Activated B cell treated with CpG ODN at 0.5 μM for 24 hours (primary cell): ENCODE measurements at places on chromosomes 4 and X.

DNA sequence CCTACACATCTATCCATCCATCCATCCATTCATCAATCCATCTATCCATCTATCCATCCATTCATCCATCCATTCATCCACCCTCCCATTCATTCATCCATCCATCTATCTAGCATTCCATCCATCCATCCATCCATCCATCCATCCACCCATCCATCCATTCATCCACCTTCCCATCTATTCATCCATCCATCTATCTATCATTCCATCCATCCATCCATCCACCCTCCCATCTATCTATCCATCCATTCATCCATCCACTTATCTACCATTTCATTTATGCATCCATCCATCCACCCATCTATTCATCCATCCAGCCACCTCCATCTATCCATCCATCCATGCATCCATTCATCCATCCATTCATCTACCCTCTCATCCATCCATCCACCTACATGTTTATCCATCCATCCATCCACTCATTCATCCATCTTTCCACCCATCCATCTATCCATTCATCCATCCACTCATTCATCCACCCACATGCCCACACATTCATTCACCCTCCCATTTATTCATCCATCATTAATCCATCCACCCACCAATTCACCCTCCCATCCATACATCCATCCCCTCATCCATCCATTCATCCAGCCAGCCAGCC, 258.5 kb downstream of the CRLF2 start:
- no peak for DNase-seq

GRCh38 chrX:100407784-100408712, 2.0 kb downstream of the PCDH19 start:
- DNase-seq, result no peak

GRCh38 chr4:144740316-144740715, 94.4 kb downstream of the HHIP start:
- DNase-seq, result no peak

DNA sequence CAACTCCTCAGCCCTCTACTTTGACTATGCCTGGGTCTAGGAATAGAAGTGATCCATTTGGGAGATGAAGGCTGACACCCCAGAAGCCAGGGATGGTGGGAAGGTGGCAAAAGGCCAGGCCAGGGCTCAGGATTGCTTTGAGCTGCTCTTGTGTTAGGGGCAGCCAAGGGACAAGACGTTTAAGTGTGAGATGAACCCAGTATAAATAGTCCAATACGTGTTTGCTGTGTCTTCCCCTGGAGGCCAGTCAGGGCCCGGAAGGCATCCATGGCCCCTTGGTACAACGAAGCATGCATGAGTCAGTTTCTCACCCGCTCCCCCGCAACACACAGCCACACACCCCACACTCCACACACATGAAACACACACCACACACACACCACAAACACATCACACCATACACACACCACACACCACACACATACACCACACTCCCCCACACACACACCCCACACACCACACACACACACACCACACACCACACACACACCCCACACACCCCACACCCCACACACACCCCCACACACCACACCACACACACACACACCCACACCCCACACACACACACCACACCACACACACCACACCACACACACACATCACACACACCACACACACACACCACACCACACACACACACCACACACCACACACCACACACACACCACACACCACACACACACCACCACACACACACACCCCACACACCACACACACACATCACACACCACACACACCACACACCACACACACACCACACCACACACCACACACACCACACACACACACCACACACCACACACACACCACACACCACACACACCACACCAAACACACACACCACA, 5.1 kb downstream of the STARD8 start:
- DNase-seq, result no peak

DNA sequence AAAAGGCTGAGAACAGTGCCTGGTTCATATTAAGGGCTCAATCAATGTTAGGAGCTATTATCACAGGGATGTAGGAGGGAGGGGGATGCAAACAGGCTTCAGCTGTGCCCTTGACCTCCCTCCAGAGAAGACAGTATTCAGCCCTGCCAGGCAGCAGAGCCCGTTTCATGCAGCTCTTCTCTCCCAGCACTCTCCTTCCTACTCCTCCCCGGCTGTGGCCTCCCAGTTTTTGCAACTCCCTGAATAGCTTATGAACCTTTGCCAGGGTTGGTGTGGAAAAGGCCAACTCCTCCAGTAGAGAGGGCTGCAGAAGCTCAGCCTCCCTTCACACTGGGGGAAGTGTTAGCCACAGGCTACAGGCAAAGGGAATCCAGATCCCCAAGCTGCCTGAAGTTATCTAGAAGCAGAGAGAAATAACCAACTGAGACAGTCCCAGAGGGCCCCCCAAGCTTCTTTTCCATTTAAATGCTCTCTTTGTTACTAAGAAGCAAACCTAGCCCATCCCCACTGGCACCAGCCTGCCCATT, 31.7 kb upstream of the APLN start:
- DNase-seq, result no peak

DNA sequence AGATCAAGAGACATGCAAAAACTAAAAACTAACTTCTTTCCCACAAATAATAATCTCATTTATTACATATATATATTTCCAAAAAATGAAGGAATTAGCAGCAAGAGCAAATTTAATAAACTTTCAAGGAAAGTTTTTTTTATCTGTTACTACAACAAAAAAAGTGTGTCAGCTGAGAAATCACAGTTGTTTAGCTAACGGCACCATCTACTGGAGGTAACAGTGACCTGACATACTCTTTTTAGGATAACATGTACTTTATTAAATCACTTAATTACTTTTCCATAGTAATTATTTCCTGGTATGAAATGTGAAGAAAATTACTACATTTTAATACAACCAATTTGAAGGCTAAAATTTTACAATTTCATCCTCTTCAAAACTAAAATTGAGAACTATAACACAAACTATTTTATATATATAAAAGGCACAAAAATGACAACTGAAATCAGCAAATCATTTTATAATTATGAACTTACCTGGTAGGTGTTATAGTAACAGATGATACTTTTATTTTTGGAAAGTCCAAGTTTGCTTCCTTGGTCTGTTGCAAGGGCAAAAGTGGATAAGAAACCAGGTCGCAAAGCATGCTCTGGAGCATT, 9.1 kb downstream of the LAMTOR3 start:
- DNase-seq, result no peak

DNA sequence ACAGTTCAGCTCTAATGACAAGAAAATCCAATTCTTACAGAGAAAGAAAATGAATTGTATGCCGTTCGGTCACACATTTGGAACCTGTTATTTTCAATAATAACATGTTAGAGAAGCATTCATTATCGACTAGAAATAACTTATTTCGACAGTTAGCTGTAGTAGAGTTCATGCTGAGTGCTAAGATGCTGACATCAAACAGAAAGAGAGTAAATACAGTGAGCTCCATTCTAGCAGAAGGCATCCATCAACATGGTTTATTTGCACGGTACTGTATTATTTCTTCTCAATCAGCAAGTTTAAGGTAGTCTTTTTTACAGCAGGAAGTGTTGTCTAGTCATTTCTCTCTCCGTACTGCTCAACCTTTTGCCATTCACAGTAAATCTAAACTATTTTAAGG, 732.1 kb downstream of the STIM2 start:
- DNase-seq, result no peak

DNA sequence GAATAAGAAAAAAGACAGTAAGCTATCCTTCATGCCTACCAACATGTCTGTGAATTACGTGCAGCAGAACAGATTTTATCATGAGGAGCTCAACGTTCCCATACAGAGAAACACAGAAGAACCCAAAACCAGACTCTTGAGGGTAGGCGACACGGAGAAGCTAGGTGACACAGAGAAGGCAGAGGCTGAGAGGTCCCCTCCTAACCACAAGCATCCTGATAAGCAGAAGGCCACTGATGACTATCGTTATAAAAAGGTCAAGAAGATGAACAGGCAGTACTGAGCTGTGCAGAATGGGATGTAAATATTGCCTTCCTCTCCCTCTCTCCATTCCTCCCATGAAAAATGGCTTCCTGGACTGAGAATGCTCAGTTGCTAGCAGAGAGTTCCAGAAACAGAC, 350.2 kb upstream of the BOD1L1 start:
- no peak for DNase-seq

GRCh38 chrX:113790987-113791386, 792.9 kb upstream of the HTR2C start:
- DNase-seq, result no peak

DNA sequence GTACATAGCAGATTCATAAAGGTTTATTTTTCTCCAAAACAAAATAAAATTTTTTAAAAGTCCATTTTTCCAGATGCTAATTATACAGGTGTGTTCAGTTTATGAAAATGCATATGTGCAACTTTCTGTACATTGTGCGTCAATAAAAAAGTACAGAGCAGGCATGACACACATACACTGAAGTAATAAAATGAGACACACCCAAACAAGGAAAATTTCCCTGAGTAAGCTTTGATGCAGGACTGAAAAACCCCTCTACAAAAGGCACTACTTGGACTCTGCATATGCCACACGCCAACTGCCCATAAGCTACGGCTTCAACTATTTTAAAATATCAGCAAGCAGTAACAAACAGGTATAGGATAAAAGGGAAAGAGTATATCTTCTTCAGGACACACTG, 13.8 kb downstream of the ARAP2 start:
- no peak for DNase-seq

GRCh38 chrX:50448565-50448964, 22.1 kb downstream of the DGKK start:
- DNase-seq, result no peak

DNA sequence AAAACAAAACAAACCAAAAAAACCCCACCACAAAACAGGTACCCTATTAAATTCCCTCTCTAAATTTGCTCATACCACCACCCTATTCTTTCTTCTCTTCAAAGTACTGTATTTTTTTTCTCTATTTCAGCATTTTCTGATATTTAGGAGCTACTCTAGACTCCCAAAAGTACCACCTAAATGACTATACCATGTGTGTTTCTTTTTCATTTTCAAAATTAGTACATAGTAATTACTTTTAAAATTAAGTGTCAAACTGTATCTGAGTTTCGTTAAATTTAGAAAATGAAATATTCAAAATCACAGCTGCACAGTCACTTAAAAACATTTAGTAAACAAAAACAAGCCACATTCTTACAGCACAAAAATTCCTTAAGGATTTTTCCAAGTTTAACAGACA, 161.7 kb downstream of the FBXW7 start:
- DNase-seq, result no peak

- no peak for DNase-seq
Measured at GRCh38 chr4:142858446-142858845, 12.3 kb upstream of the INPP4B start.

DNA sequence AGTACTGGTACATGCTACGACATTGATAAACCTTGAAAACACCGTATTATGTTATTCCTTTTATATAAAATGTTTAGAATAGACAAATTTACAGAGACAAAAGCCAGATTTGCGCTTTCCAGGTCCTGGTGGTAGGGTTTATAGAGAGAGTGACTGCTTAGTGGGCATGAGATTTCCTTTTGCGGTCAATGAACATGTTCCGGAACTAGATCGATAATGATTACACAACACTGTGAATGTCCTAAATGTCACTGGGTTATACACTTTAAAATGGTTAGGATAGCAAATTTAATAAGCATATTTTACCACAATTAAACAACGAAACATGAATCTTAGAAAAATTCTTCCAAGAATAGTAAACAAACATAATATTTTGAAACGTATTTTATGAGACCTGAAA, 77.3 kb downstream of the MAGEA10 start:
- DNase-seq, result no peak

DNA sequence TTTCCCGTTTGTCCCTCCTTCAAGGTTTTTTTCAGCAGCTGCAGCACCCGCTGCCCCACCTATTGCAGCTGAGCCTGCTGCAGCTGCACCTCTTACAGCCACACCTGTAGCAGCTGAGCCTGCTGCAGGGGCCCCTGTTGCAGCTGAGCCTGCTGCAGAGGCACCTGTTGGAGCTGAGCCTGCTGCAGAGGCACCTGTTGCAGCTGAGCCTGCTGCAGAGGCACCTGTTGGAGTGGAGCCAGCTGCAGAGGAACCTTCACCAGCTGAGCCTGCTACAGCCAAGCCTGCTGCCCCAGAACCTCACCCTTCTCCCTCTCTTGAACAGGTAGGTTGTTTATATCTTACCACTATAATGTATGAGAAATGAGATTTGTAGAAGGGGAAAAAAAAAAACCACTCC, 4.5 kb downstream of the PRR27 start:
- no peak for DNase-seq

DNA sequence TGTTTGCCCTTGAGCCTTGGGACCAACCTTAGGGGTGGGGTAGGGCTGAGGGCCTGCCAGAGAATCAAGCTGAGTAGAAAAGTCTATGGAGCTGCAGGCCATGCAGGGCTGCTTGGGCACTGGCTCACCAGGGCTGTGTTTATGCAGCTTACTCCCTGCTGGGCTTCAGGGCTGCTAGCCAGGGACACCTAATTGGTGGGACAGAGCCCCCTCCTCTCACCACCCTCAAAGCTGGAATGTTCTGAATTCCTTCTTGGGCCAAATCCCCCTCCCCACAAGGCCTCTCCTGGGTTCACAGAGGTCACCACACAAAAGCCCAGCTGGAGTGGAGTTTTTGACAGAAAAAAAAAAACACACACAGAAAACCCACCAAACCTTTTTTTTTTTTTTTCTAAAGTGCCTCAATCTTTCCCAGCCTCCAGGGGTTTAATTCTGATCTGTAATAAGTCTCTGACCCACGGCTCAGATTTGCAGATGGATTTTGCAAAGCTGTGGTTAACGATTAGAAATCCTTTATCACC, at the start of gene CLDN2:
TSS of gene CLDN2 (plus strand) at position 471 of the 521 bp plus-strand sequence. CDS start 7,827 bp downstream, outside the sequence.
- no peak for DNase-seq

DNA sequence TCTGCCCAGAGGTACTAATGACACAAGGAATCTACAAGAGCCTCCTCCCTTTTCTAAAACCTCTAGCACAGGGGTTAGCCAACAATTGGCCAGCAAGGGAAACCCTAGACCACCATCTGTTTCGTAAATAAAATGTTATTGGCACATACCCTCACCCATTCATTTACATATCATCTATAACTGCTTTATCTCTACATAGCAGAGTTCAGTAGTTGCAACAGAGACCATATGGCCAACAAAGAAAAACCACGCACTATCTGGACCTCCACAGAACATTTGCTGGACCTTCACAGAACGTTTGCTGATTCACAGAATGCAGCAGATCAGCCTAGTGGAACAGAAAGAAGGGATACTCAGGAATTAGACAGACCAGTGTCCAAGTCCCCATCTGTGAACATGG, 9.4 kb downstream of the SLC2A9 start:
- no peak for DNase-seq

- no peak for DNase-seq
Measured at GRCh38 chr4:137421796-137422195, 110.5 kb downstream of the PCDH18 start.
